ENCODE measurements at places on chromosomes 11 and 22. TPM values are rescaled to one million over a fixed set of nuclear protein-coding genes. Genes with fewer than 3 reads are reported as not detected.

GRCh38 chr22:38872831-38873248 is 824 bp upstream of the CBX6 start:
- DNase-seq: peak; percentile 16

The OVOL1 gene
- total RNA-seq: 0.27 TPM

- no peak for DNase-seq
Observed at GRCh38 chr11:10222399-10222798, 71.6 kb downstream of the SBF2 start.

- no peak for DNase-seq
Observed at GRCh38 chr11:20594274-20595061, 4.9 kb upstream of the SLC6A5 start.

DNA sequence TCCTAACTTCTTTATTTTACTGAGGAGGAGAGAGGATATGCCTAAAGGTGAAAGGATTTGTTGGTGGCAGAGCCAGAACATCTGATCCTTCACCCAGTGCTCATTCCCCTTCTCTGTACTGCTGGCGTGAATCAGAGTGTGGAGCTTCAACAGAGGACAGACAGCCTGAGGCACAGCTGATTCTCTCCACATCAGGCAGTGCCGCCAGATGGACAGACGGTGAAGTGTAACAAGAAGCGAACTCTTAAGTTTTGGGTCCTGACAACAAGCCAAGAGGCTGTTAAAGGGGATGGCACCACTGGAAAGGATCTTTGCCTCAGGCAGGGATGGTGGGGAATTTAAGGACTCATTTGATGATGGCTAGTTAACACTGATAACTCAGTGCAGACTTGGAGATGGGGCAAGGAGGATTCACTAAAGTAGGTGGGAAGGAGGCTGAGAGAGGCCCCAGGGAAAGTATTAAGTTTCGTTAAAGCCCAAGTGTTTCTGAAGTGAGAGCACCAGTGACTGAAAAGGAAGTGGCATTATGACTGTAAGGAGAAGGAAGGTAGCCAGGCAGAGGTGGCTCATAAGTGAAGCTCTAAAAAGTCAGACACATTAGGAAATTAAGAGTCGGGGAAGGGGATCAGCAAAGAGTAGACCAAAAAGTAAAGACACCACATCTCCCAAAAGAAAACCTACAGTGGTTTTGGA is 81.3 kb downstream of the CLPB start:
- no peak for DNase-seq

- no peak for DNase-seq
Observed at GRCh38 chr11:74683941-74684481, 47.2 kb downstream of the CHRDL2 start.

- DNase-seq: no peak
Observed at GRCh38 chr11:121723246-121723741, 270.5 kb upstream of the SORL1-AS1 start.

GRCh38 chr11:123428116-123428715 is 1.9 kb upstream of the GRAMD1B start:
- no peak for DNase-seq

The TTC38 gene
- total RNA-seq: 39.3 TPM

The YIF1A gene
- 75.7 TPM for total RNA-seq
